ENCODE measurements at places on chromosomes 16 and 17.
A peak's percentile ranks its signal among the peaks of the same experiment; 100 is the strongest.

DNA sequence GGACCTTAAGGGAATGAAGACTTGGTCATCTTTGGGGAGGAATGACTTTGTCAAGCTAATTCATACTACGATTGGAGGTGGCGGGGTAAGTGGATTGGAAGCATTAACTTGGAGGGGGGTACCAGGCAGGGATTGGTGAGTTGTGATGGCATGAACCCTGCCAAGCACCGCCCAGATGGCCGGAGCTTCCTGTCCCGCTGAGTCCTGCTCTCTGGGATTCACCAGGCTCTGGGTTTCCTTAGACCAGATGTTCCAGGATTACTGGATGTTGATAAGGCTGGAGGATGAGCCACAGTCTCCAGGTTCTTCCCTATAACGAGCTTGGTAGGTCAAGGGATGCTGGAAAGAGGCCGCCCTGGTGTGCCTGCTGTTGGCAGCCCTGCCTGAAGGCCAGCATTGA lies 154.9 kb downstream of the SDK2 start:
- no peak for DNase-seq

DNA sequence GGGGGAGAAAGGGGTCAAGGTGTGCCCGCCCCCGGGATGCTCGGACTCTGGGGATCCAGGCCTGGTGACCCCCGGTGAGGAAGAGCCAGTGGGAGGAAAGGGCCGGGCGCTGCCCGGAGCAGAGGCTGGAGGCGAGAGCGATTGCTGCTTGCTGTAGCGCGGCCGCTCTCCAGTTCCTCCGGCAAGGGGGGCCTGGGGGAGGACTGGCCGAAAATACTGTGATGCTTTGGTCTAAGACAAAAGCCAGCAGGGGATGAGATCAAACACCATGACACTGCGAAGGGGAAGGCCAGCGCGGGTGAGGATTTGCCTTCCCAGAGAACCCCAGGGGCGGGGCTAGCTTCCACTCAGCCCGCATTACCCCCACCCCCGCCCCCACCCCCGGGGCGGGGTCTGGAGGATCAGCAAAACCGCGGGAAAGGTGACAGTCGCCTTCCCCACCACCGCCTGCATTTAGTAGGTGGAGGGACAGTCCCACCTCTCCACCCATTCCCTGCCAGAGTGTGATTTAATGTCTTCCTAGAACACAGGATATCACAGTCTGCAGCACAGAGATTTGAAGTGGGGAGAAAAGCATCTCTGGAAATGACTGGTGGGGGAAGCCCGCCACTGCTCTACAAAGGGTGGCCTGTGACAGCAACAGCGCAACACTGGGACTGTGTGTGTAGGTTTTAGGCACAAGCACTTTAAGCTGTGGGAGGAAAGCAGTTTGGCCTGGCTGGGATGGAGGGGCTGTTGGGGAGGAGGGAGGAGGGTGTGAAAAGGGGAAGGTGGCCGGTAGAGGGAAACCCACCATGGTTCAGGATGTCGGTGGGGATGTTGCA lies 25.7 kb downstream of the MRC2 start:
- peak; percentile 71 for DNase-seq

DNA sequence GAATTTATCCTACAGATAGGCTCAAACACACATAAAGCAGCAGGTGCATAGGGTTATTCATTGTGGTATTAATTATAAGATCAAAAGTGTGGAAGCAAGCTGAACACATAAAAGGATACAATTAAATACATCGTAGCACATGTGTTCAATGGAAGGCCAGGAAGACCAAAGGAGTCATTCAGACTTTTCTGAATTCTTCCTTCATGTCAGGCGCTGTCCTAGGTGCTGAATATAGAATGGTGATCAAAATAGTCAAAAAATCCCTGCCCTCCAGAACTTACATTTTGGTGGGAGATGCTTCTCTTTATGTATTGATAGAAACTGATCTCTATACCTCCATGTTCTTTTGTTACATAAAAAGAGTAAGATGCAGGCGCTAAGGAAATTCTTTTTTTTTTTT lies 439.0 kb upstream of the ASIC2 start:
- DNase-seq: peak; percentile 14

DNA sequence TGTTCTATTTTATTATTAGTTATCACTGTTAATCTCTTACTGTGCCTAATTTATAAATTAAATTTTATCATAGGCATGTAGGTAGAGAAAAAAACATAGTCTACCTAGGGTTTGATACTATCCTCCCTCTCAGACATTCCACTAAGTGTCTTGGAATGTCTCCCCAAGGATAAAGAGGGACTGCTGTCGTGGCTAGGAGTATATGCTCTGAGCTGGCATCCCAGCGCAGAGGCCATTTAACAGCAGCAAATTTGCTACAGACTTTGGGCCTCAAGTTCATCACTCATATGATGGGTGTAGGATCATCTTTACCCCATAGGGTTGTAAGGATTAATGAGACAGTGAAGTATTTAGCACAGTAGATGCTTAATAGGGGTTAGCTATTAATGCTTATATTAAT lies 56.7 kb downstream of the ZFHX3 start:
- peak; percentile 66 for DNase-seq

- DNase-seq: no peak
Observed at GRCh38 chr17:80047176-80047575, 10.7 kb downstream of the CCDC40 start.

DNA sequence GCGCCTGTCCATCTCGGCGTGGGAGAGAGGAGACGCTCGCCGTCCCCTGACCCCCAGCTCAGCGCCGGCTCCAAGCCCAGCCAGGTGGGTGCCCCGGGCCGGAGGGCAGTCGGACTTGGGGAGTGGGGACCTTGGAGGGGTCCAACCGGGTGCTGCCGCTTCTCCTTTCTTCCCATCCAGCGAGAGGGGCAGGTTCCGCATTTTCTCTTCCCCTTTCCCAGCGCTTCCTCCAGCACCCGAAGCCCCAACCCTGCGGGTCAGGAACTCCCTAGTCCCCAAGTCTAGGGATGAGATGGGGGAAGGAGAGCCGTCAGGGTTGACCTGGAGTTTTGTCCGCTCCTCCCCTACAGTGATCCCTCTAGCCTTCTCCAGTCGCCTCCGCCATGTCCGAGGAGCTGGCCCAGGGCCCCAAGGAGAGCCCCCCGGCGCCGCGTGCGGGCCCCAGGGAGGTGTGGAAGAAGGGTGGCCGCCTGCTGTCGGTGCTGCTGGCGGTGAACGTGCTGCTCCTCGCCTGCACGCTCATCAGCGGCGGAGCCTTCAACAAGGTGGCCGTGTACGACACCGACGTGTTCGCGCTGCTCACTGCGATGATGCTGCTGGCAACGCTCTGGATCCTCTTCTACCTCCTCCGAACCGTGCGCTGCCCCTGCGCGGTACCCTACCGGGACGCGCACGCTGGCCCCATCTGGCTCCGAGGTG lies at the start of gene OTOP2:
TSS of gene OTOP2 (plus strand) at position 24 of the 699 bp plus-strand sequence. CDS start at position 384, 360 bp downstream.
- no peak for DNase-seq
